ENCODE measurements at places on chromosomes 11 and 22. TPM values are rescaled to one million over a fixed set of nuclear protein-coding genes. Genes with fewer than 3 reads are reported as not detected.

DNA sequence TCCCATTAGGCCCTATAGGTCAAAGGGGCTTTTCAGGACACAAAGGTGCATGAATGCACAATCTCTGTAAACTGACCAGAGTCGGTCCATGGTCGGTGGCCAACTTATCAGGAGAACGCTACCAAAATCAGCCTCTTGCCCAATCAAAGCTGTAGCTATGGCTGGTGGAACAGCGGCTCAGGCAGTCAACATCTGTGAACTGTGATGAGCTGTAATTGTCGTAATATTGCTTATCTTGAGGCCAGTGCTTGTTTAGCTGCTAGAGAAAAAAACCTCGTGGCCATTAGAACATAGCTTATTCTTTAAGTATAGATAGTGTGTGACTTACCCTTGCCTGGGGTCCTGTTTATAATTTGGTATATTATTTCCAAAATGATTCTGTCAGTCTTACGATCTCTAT is 14.4 kb upstream of the CHST1 start:
- H3K27ac ChIP-seq: no peak overlapping the region
- H3K4me1 ChIP-seq: no peaks in the 10 kb centered on the region
- no peak for DNase-seq
- no peaks in the 10 kb centered on the region for H3K36me3 ChIP-seq

GRCh38 chr22:19896665-19897355 is 42.1 kb upstream of the GNB1L start:
- H3K4me1 ChIP-seq: peaks cover 17% of the 10 kb centered on the region
- no peaks in the 10 kb centered on the region for H3K27me3 ChIP-seq

DNA sequence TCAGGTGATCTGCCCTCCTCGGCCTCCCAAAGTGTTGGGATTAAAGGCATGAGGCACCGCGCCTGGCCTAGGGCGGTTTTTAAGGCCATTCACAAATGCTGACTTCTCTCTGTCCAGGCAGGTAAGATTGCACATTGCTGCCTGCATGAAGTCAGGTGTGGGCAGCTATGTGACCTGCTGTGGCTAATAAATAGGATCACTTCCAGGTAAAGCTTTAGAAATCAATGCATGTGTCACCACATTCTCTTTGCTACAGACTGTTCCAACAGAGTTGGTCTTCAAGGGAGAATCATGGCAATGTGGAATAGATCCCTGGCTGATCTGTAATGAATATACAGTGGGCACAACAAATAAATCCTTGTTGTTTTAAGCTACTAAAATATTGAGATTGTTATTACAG is 260.3 kb upstream of the PITPNB start:
- no peak for DNase-seq
- peaks cover 2% of the 10 kb centered on the region for H3K27me3 ChIP-seq
- H3K36me3 ChIP-seq: no peaks in the 10 kb centered on the region
- H3K4me1 ChIP-seq: no peaks in the 10 kb centered on the region
- H3K4me3 ChIP-seq: no peak overlapping the region
- H3K27ac ChIP-seq: no peak overlapping the region

DNA sequence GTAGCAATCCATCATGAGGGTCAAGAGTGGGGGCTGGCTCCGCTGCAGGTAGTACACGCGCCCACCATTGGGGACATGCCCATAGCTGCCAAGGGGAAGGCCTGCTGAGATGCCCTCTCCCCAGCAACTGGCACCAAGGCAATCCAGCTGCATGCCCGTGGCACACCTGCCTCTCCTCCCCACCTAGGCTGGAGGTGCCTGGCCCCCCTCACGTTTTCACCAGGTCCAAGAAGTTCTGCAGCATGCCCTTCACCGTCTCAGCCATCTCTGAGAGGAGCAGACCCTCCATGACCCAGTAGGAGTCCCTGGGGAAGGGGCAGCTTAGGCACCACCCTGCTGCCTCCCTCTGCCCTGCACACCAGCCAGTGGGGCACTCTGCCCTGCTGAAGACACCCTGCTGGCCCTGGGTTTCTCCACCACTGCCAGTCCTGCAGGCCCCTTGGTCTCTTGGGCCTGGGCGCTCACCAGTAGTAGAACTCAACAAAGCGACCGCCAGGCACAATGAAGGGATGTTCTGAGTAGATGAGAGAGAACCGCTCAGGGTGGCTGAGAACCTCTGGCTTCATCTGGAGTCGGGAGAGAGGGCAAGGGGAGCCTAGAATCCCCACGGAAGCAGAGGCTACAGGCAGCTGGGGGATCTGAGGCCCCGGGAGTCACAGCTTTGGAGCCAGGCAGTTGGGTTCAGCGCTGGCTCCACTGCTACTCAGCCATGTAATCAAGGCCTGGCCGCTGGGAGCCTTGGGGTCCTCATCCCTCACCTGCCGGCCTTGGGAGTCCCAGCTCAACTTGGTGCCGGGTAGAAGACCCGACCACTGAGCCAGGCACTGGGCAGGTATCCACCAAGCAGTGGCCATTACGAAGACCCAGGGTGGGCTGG is 17.8 kb downstream of the TREH start:
- peaks cover 3% of the 10 kb centered on the region for H3K4me1 ChIP-seq
- no peaks in the 10 kb centered on the region for H3K36me3 ChIP-seq
- H3K4me3 ChIP-seq: no peak overlapping the region

- peaks cover 64% of the 10 kb centered on the region for H3K4me1 ChIP-seq
- peak overlapping the region; percentile 18 for H3K4me3 ChIP-seq
- peaks cover 44% of the 10 kb centered on the region for H3K36me3 ChIP-seq
- peak overlapping the region; percentile 44 for H3K27ac ChIP-seq
- no peaks in the 10 kb centered on the region for H3K27me3 ChIP-seq
- no peak for DNase-seq
These were observed 277.4 kb downstream of the ETS1 start for GRCh38 chr11:128310005-128310404.

- H3K4me3 ChIP-seq: peak overlapping the region; percentile 80
- H3K27me3 ChIP-seq: no peaks in the 10 kb centered on the region
These were observed 2.9 kb downstream of the BCR start for GRCh38 chr22:23183061-23183698.

DNA sequence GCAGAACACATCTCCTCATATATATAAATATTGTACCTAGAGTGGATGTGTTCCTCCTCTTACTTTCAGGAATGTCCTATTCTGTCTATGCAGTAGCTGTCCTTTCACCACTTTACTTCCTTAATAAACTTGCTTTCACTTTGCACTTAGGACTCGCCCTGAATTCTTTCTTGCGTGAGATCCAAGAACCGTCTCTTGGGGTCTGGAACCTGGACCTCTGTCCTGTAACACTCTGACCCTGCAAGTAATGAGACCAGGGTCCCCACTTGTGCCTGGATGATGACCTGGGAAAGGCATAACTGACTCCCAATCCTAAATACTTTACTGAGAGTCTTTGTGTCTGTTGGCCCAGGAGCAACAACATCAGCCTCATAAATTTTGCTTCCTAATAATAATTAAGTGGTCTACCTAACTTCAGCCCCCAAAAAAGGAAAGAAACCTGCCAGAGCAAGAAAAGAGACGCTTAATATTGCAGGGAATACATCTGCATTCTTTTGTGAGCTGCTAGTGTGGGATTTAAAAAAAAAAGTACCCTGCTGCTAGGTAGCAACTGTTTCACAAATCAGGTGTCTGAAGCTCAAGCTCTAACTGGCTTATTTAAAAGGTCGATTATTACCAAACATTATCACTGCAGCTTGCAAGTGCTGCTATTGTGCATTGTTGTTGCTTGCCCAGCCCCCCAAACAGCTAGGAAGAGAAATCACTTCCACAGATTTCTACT is 69.3 kb downstream of the FAM168A start:
- H3K4me3 ChIP-seq: peak overlapping the region; percentile 28
- H3K27ac ChIP-seq: no peak overlapping the region
- H3K4me1 ChIP-seq: peaks cover 32% of the 10 kb centered on the region
- DNase-seq: no peak

GRCh38 chr11:124961972-124962609 is 8.1 kb downstream of the CCDC15 start:
- no peaks in the 10 kb centered on the region for H3K4me1 ChIP-seq
- H3K27ac ChIP-seq: no peak overlapping the region
- H3K4me3 ChIP-seq: no peak overlapping the region
- peaks cover 6% of the 10 kb centered on the region for H3K36me3 ChIP-seq

DNA sequence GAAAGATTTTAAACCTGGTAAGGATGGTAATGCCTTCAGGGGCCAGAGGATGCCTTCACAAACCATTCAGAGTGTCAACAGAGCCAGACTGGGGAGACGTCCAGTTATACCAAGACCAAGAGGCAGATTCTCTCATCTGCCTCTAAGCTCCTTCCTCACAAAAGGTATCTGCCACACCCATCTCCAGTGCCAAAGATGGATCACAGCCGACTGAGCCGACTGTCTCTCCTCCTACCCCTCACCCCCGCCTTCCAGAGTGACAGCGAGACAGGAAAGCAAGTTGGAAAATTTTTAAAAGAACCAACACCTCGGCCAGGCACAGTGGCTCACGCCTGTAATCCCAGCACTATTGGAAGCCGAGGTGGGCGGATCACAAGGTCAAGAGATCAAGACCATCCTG is 79.1 kb upstream of the AKIP1 start:
- H3K4me3 ChIP-seq: no peak overlapping the region
- no peaks in the 10 kb centered on the region for H3K36me3 ChIP-seq
- H3K27ac ChIP-seq: no peak overlapping the region
- DNase-seq: no peak

DNA sequence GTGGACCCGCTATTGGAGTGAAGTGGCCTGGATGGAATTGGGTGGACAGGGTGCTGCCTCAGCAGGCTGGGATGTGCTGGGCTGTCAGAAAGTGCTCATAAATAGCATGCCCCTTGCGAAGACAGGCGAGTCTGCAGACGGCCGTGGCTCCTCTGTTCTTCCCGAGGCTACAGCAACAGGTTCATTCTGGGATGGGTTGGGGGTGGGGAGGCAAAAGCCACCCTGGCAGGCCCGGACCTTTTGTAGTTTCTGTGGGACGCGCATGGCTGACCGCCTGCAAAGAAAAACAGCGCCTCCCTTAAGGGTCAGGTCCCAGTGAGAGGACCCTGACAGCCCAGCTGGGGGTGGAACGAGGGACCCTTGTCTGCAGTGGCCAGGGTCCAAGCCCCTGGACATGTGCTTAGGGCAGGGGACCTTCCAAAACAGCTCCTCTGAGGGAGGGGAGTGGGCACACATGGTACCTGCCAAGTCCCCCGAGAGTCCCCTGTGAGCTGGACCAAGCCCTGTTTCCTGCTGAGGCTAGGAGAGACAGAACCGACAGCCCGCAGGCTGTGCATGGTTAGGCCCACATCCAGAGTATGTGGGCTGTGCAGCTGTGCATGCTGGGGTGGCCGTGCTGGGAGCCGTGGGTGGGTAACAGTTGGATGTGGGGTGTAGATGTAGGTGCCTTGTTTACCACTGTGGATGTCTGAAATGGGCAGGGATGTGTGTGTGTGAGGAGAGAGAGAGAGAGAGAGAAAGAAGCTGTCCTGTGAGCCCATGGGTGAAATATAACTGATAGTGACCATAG is at the start of gene CRYBB3:
Gene CRYBB3 (plus strand): TSS at position 128 of the 790 bp plus-strand sequence. CDS start 1,539 bp downstream, outside the sequence.
- DNase-seq: no peak
- H3K4me1 ChIP-seq: peaks cover 17% of the 10 kb centered on the region
- H3K36me3 ChIP-seq: no peaks in the 10 kb centered on the region
- H3K27ac ChIP-seq: peak within 1 kb of the TSS; percentile 74
- no peaks in the 10 kb centered on the region for H3K27me3 ChIP-seq

GRCh38 chr11:17734986-17735817 is 621 bp downstream of the KCNC1 start:
- no peak overlapping the region for H3K27ac ChIP-seq
- H3K4me1 ChIP-seq: peaks cover 4% of the 10 kb centered on the region

GRCh38 chr11:16960250-16960649 is 54.0 kb downstream of the PLEKHA7 start:
- H3K4me3 ChIP-seq: no peak overlapping the region
- DNase-seq: no peak
- no peaks in the 10 kb centered on the region for H3K36me3 ChIP-seq
- H3K4me1 ChIP-seq: peaks cover 15% of the 10 kb centered on the region

The MYO18B gene
- total RNA-seq: 3.4 TPM

The ZC3H7B gene
- 51.3 TPM for total RNA-seq

The KBTBD3 gene
- 13.4 TPM for total RNA-seq

The ANO3 gene
- total RNA-seq: not detected

The INCENP gene
- total RNA-seq: 153 TPM

The SYCE3 gene
- 0.79 TPM for total RNA-seq

Measured in activated naive CD8-positive, alpha-beta T cell treated with anti-CD3 and anti-CD28 coated beads, Interleukin-2, amount 10 ng/mL, durations not matched to agents 7 days and 5 days (primary cell).